ENCODE measurements at places on chromosomes 11 and 22.

- peak; percentile 64 for DNase-seq
These were observed at the start of gene HTATIP2 for GRCh38 chr11:20363500-20364340. HTATIP2 (plus strand) TSS chr11:20363714; CDS start chr11:20364238, 524 bp downstream.

- no peak for DNase-seq
These were observed 6.4 kb upstream of the CCKBR start for GRCh38 chr11:6253197-6253596.

DNA sequence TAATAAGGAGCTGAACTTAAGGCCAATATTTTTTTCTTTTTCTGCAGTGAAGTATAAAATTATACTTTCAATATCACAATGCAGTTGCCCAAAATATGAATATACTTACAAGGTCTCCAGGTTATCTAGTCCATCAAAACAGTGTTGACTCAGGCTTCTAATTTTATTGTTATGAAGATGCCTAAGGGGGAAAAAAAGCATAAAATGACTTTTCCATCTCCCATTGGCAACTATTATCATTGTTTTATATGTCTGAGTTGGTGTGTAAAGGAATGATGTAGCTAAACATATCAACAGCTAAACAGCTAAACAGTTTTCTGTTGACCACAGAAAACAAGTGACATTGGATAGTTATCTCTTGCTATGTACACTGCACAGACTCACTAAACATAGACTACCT, 21.2 kb upstream of the CCDC34 start:
- no peak for DNase-seq

GRCh38 chr22:48734961-48735360, 1092.7 kb downstream of the BRD1 start:
- DNase-seq: no peak

GRCh38 chr11:134669796-134670195, 257.8 kb upstream of the B3GAT1 start:
- no peak for DNase-seq

DNA sequence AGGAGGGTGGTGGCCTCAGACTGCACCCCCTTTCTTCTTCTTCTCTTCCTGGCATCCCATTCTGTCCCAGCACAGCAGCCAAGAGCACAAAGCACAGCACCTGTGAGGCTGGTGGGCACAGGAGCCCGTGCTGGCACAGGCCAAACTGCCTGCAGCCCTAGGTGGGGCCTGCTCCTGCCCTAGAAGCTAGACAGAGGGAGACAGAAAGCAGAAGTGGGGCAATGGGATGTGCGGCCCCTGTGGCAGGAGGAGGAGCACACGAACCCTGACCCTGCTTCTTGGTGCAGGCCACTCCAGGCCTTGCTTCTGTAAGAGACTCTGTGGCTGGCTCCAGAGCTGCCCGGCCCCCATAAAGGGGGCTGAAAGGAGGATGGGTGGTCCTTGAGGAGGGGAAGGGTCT, 3.9 kb upstream of the PTS start:
- no peak for DNase-seq

- DNase-seq: no peak
These were observed 1.7 kb upstream of the ME3 start for GRCh38 chr11:86673872-86674750.

All from activated T-cell treated with anti-CD3 and anti-CD28 coated beads for 1 hour (primary cell).